ENCODE measurements at places on chromosomes 11 and 22.

DNA sequence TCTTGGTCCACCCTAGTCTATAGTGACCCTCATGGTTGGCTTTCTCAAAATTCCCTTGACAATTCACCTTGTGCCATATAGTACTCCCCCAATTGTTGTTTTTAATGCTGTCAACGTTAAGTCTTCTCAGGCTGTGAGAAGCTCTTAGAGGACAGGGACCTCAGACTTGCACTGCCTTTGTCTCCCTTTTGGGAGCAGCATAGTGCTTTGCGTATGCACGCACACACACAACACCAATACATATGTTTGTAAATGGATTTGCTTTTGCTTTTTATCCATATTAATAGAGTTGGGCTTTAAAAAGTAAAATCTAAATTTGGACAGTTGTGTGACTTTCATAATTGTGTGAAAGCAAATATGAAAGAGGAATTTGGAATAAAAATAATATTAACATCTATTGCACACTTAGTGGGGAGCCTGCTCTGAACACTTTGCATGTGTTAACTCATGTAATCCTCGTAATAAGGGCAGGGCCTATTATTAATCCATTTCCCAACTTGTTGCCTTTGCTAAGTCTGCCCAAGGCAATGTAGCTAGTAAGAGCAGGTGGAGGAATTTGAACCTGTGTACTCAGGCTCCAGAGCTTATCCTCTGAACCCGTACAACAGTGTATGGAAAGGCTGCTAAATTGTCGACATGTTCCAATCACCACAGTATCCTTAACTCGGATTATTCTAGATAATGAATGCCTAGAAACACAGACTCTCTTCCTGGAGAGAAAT lies 257.7 kb upstream of the NARS2 start:
- DNase-seq: no peak

DNA sequence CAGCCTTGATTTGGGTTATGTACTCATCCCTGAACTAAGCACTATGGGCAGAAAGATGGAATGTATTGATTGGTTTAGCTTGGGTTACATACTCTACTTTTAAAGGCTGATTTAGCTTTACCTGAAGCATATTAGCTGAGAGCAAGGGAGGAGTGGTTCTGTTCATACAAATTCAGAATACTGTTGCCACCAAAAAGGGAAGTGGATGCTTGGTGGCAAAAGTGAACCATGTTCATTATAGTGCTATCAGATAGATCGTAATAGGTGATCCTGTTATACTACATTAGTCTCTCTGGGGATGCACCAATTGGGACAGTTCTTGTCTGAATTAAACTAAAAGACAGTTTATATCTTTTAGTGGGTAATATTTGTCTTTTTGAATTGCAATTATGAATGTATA lies 44.5 kb upstream of the RRM1 start:
- DNase-seq: no peak

GRCh38 chr11:73461335-73461840 lies 85.2 kb downstream of the RELT start:
- DNase-seq: no peak

DNA sequence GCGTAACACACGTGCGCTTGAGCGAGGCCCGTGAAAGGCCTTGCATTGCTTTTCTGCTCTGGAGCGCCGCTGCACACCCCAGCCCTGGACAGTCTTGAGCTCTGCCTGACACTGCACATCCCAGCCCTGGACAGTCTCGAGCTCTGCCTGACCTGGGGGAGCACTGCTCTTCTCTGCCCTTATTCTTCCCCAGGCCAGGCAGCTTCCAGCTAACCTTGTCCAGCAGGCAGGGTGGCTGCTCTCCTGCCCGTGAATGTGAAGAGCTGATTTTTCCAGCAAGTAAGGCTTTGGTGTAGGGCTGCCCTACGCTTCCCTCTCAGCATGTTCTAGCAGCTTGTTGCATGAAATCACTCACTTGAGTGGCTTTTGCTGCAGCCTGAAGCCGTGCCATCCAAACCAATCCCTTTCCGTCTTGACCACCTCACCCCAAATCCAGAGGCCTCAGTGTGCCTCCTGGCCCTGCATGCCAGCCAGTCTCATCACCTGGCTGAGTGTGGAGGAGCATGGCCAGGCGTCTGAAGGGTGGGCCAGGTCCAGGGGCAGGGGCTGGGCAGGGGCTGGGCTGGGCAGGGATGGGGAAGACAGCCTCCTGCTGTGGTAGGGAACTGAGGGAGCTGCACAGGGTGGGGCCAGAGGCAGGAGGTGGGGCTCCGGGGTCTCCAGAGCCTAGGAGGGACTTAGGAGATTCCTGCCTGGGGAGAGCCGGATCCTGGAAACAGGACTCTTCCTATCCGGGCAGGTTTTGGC lies 89.5 kb upstream of the B3GAT1 start:
- DNase-seq: no peak

- peak; percentile 0 for DNase-seq
Measured at GRCh38 chr11:34680206-34680605, 59.3 kb downstream of the EHF start.

- DNase-seq: peak; percentile 1
Measured at GRCh38 chr11:110565357-110566336, 135.9 kb downstream of the FDX1 start.

DNA sequence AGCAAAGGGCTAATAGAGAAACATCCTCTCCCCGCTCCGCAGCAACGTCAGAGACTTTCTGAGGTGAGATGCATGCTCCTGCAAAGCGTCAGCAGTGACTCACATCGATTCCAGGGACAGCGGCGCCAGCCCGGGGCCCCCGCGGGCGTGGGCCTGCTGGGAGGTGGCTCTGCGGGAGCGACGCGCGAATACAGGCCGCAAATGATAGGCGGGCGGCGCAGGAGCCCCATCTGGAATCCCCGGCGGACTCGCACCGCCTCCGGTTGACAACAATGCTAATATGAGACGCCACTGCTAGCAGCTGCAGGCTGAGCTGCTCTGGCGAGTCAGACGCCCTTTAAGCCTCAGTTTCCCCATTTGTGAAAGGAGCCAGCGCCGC lies 557 bp downstream of the RANGAP1 start:
- DNase-seq: no peak

GRCh38 chr22:36734171-36735058 lies 30.9 kb upstream of the CACNG2 start:
- DNase-seq: peak; percentile 5

Measured in AG09309 (cell line).